ENCODE measurements at places on chromosomes 13 and 19.
A peak's percentile ranks its signal among the peaks of the same experiment; 100 is the strongest.

DNA sequence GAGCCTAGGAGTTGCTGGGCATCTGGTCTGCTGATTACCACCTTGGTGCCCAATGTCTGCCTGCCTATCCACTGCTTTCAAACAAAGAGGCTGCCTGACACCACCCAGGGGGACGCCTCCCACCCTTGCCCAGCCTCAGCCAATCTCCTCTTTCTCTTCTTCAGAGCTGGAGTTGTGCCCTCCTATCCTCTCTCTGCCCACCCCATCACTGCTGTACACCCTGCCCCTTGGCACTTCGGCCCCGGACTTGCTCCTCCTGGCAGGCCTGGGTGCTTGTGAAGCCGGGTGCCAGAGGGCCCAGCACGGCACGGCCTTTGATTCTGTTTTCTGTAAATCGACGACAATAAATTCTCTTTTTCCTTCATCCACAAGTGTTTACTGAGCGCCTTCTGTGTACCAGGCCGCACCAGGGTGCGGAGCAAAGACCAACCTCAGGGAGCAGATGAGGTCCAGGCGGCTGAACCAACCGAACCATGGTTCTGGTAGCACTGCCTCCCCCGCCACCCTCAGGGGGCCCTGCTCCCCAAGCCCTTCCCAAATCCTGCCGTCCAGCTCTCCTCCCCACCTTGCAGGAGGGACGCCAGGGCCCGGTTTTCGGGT is 5.0 kb downstream of the RNF225 start:
- DNase-seq = peak; percentile 60

- DNase-seq = peak; percentile 24
These were observed at the start of gene FREM2 for GRCh38 chr13:38686577-38687245. FREM2 (plus strand) TSS chr13:38687077; CDS start chr13:38687345, 268 bp downstream.

GRCh38 chr19:51779181-51779580 is 15.8 kb upstream of the FPR3 start:
- DNase-seq = no peak

DNA sequence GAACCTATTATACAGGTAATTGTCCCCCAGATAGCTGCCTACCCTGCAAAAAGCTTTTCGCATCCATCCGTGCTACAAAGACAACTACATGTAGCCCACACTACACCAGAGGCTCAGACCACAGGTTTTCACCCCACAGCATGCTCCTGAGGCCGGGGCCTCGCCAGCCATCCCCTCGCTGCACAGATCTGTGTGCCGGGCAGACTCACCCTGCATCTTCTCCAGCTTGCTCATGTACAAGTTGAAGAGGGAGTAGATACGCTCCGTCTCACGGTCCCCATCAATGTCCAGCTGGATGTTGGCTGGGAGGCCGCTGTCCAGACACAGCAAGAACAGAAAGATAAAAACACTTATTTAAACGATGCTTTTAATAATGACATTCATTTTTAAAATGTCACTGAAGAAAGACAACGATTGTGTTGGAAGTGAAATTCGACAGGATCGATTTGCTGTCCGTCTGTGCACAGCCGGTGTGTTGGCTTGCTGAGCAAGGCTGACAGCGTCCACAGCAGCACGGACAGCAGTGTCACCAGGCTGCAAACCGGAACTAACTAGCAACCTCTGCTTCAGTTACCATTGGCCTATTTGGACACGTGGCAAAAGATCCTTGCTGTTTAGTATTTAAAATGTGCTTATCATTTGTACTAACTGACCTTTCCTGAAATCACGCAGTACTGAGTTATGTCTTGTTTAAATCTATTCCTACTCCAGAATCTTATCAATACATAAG is 18.6 kb upstream of the C13orf46 start:
- DNase-seq = no peak

- no peak for DNase-seq
These were observed 175.5 kb upstream of the SERP2 start for GRCh38 chr13:44197791-44198770.

DNA sequence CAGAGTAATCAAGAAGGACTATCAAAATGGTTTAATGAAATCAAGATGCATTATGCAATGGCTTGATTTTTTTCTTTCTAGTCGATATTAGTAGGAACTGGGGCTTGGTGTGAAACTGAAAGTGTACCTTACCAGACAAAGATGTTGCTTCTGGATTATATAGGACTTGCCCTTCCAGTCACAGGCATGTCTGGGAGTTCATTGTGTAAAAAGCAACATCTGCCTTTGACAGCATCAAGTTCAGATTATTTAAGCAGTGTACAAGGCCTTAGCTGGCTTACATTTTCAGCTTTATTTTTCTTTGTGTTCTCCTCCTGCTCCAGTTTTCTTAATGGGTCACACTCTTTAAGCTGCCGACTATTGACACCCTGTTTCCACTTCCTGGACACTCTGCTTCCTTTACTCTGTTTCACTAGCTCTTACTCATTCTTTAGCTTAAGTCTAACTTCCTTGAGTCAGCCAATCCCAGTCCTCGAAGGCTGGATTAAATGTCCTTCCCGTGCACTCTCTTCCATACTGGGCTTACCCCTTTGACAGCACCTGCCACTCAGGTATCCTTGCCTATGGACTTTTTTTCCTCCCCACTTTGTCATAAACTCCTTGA is 29.4 kb upstream of the OLFM4 start:
- no peak for DNase-seq

DNA sequence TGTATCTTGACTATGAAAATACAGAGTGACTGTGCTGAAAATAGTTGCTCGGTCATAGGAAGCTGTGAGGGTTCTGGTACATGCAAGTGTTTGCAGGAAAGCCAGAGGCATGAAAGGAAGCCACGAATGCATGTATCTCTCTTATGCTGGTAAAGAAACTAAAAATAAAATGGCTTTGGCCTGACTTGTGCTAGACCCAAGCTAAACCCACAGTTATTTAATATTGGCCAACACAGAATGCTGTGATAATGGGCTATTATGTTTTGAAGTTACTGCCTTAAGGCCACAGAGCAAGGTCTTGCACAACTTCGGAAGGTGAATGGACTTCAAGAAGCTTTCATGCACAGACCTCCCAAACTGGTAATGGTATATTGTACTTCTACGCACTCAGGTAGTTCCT is 518.2 kb upstream of the HTR2A start:
- no peak for DNase-seq

DNA sequence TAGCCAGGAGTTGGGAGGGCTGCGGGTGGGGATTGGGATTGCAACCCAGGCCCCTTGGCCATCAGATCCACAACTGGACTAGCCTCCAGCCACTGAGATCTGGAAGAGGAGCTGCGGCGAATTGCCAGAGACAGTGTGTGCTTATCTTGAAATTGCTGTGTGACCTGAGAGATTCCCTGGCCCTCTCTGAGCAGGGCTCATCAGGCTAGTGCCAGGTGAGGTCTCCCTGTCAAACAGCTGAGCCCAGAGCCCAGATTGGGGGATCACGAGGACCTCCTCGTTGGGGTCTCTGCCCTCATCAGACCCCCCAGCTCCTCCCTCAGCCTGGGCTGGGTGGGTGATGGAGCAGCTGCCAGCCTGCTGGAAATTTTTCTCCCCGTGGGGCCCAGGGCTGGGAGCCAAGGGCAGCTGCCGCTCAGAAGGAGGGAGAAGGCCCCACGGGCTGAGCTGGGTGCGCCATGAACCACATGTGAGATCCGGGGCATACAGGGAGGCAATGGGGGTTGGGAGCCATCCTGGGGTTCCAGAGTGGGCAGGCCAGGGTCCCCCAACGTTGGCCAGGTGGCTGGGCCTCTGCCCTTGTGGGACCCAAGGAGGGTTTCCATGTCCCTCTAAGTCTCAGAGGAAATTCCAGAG is 7.2 kb downstream of the FUT5 start:
- DNase-seq = no peak

DNA sequence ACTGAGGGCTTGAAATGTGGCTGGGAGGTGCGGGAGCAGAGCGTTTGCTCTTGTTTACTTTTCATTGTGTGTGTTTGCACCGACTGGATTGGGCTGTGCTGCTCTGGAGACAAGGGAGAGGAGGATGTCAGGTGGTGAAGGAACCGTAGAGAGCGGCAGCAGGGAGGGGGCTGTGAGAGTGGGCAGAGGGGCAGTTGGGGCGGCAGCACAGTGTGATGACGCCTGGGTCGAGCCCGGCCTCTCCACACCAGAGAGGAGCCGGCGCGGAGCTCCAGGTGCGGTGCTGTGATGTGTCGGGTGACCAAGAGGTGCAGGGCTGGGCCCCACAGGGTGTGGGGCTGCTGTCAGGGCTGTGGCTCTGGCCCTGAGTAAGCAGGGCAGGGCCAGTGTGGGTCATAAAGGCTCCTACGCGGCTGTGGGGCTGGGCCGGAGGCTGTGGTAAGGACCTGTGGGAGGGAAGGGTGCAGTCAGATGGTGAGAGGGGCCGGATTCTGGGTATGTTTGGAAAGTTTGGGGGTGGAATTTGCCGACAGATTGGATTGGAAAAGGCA is 10.5 kb downstream of the NAXD start:
- DNase-seq = no peak

- DNase-seq = no peak
These were observed 39.2 kb downstream of the FLT1 start for GRCh38 chr13:28455580-28456194.

DNA sequence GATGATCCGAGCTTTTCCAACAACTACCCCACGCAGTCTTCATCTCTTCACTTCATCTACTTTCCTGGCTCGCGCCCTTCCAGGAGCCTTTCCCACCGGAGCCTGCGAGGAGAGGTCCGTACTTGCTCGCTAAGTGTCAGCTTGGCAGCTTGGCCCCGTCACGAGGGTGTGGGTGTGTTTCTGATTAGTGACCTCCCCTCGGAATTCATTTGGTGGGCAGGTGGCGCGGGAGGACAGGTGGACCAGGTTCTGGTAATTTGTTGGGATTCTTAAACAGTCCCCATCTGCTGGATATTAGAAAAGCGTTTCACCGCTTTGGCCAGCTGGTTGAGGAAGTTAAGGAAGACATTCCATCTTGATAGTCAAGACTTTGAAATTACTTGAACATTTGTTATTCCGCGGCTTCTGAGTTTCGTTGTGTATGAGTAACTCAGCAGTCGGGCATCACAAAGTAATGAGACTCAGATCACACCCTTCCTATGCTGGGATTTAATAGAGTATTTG is 515 bp downstream of the UFM1 start:
- no peak for DNase-seq

DNA sequence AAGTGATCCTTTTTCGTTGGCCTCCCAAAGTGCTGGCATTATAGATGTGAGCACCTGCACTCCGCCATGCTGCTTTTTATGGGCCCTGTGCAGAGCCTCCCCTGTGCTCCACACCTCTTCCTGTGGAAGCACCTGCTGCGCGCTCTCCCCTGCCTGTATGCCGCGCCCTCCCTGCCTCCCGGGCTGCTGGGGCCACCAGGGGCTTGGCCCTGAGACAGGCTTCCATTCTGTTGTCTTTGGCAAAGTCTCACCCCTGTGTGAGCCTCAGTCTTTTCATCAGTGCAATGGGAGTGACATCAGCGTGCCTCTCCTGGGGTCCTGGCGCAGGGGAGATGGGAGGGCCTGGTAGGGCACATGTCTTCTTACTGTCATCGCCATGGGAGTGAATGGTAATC is 1.3 kb downstream of the FAM174C start:
- no peak for DNase-seq

DNA sequence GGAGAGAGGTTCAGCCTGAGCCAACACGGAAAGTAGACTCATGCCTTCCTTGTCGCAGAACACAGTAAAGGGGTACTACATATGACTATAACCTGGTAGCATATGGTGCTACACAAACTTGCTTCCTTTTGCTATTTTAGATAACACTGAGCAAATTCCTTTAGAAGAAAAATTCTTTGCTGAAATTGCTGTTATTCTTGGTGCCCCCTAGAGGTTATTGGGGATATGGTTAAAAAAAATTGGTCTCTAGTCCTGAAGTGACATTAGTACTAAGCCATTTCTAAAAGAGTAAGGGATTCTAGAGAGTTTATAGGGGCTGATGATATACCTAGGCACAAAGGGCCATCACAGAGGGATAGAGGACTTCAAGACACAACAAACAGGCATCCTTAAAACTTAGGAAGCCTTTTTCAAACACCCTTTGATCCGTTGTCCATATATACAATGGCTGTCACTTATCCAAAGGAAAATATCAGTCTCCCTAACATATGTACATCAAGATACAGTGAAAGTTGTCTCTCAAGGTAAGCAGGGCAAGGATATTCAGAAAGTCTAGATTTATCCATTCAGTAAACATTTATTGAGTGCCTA is 13.9 kb upstream of the HS6ST3 start:
- no peak for DNase-seq

- no peak for DNase-seq
These were observed 1.3 kb downstream of the APOC2 start for GRCh38 chr19:44947041-44947581.

DNA sequence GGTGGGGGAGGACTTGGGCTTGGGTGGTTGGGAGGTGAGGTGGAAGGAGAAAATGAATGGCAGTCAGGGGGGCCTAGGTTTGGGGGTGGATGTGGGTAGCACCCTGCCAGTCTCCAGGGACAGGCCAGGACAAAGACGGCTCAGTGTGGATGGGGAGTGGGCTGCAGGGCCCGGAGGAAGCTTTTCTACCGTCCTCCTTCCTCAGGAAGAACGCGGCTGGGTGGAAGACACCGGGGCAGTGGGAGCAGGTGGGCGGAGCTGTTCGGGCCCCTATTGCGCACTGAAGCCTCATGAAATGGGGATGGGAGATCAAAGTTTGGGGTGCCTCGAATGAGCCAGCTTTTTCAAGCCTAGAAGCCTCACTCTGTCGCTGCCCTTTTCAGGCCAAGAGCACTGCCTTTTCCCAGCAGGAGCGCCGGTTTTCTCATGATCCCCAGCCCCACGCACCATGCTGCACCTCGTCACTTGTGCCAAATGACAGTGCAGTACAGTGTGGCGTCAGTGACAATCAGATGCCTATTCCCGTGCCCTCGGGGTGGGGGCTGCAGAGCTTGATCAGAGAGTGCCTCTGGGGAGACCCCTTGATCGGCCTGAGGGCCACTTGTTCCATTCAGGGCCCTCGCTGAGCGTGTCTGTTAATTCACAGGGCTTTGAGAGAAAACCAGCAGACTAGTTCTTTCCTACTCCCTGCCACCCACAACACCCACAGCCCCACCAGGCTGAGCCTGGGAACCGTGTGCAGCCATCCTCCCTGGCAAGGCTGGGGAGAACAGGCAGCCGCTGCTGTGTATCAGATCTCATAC is 1.5 kb downstream of the CALM3 start:
- no peak for DNase-seq

DNA sequence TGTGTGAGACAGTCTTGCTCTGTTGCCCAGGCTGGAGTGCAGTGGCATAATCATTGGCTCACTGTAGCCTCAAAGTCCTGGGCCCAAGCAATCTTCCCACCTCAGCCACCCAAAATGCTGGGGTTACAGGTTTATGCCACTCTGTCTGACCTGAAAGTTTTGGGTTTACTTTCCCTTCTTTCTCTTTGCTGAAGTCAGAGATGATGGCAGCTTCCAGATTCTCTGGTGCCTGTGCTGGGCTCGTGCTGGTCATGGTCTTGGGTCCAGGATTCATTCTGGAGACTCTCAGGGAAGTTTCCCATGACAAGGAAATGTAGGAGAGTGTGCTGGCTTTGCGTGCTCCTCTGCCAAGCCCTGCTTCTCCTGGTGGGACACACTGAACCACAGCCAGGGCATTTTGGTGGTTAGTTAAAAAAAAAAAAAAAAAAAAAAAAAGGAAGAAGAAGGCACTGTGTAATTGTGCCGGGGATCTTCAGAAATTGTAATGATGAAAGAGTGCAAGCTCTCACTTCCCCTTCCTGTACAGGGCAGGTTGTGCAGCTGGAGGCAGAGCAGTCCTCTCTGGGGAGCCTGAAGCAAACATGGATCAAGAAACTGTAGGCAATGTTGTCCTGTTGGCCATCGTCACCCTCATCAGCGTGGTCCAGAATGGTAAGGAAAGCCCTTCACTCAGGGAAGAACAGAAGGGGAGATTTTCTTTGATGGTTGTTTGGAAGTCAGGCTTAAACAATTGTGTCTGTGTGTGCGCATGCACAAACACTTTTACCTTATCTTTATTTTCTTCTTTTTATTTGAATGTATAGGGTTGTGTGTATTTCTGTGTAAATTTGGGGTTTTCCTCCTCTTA is at the start of gene ALOX5AP:
Gene ALOX5AP (plus strand): TSS at position 519 of the 847 bp plus-strand sequence. CDS start 63 bp downstream, at position 582.
- peak; percentile 35 for DNase-seq
